ENCODE measurements at places on chromosomes 16 and 17.

DNA sequence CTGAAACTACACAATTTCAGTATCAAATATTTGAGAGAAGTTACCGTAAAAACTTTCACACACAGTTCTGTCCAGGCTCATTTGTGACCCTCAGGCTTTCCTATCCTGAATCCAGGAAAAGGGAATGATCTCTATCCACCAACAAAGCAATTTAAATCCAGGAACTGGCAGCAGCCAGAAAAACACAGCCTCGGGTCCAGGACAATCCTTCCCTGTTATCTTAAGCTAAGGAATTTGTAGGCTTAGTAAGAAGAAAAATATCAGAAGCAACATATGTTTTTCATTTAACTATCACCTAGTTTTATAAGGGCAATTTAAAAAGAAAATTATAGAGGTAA is 47.1 kb downstream of the TEX2 start:
- no peak for DNase-seq

GRCh38 chr17:28511858-28512461 is 5.8 kb downstream of the FOXN1 start:
- no peak for DNase-seq

- no peak for DNase-seq
Observed at GRCh38 chr17:34248511-34249024, 6.5 kb upstream of the CCL2 start.

DNA sequence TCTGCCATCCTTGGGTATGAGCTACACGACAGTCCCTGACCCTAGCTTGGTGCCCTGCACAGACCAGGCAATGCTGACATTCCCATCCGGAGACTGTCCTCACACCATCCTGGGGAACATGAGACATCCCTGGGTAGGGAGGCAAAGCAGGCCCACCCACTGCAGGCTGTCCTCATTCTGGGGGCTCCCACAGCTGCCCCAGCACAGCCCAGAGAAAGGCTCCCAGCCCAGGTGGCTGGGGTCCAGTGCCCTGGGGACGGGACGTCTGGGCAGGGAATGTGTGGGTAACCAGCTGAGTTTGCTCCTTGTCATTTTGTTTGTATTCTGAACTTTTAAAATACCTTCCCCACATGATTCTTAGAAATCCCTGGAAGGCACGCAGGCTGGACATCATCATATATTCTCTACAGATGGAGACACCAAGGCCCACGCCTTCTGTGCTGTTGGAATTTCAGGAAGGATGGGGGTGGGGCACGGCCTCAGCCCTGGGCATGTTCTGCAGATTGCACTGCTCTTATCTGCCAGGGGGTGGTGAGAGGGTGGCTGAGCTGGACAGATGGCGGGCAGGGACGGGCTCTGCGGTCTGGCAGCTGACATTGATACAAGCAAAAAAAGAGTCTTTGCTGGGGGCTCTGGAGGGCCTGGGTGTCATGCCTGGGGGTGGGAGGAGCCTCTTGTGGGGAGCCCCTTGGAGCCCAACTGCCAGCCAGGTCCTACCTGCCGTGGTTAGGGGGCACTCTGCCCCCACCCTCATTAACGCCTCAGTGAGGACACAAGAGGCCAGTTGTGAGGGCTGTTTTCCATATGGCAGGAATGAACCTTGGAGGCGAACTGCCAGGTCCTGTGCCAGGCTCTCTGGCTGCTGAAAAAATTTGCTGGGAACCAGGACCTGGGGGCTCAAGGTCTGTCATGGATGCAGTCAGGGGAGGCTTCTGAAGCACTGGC is 28.4 kb downstream of the LRRC75A start:
- no peak for DNase-seq

DNA sequence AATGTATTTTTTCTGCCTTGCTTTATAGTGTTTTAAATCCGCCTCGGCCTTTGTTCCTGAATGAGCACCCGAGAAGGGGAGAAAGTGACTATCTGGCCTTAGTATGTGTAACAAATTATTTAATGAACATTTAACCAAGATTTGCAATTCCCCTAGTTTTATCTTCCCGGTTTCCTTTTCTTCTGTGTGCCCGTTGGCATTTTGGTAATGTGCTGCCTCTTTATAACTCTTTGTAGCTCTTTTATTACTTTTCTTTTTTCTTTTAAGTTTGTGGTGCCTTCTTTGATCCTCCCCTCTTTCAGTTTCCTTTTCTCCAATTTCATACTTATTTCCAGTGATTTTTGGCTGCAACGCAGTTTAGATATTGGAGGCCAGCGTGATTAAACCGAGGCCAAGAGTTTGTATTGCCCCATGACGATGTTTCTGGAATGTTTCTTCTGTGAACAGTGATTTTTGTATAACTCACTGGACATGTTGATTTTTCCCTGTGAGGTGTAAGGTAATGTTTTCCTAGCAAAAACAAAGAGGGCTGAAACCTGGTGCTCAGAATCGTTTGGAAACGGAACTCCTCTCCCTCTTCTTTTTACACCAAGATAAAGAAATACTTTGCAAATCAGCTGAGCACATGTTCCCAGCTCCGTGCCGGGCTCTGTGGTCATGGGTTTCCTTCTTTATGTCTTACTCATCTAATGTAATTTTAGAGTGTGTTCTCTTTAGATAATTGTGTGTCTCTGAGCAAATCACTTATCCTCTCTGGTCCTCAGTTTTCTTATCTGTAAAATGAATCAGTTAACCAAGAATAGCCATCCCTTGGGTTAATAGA is 344.3 kb downstream of the WWOX start:
- DNase-seq = no peak

GRCh38 chr16:49967012-49967559 is 57.9 kb upstream of the CNEP1R1 start:
- DNase-seq = no peak

GRCh38 chr17:48444516-48445247 is 14.7 kb upstream of the SKAP1 start:
- DNase-seq = peak; percentile 70

- no peak for DNase-seq
Observed at GRCh38 chr16:85091522-85091910, 20.8 kb downstream of the CIBAR2 start.

GRCh38 chr17:73624496-73624988 is 19.7 kb downstream of the SDK2 start:
- DNase-seq = no peak

DNA sequence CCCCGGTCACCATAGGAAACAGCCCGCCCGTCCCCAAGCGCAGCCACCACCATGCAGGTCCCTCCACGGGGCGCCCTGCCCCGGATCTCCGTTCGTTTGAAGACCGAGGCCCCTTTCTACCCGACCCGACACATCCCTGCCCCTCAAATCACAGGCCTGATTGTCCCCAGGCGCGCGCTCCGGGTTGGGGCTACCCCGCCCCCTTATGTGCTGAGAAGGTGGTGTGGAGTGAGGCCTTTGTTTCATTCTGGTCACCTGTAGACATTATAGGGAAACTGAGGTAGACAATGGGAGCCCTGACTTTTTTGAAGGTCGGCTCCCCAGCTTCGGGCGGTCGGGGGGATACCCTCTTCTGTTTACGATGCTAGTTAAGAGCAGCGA is 763 bp upstream of the ACTG1 start:
- no peak for DNase-seq

DNA sequence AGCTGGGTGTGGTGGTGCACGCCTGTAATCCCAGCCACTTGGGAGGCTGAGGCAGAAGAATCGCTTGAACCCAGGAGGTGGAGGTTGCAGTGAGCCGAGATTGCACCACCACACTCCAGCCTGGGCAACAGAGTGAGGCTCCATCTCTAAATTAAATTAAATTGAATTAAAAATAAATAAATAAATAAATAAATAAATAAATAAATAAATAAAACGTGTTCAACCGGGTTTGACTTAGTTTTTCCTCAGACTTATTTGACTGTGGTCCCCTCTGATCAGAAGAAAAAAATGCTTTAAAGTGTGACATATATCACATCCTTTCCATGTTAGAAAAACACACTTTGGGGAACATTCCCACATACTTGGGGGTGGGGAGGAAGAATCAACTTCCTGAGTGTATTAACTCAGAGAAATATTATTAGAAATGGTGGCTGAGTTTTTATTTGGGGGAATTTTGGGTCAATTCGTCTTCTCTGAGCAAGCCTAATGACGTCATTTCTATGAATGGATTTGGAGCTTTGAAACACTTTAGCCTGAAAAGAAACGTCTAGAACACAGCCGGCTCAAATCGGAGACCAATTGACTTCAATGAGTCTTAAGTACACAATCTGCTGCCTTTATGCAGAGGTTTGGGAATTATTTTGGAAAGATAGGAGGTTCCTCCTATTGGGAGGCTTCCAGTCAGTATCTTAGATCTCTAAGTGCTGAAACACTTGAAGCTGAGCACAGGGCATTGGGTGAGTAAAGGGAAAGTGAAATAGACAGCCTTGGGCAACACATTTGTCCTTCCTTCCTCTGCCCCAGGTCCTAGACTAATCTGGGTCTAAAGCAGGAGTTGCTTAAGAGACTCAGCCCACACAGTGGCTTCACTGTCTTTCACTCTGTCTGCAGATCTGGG is 132.6 kb downstream of the PITPNC1 start:
- DNase-seq = no peak

GRCh38 chr16:896261-897199 is 74.3 kb downstream of the LMF1 start:
- DNase-seq = no peak

GRCh38 chr16:4049031-4049430 is 67.2 kb downstream of the ADCY9 start:
- no peak for DNase-seq

DNA sequence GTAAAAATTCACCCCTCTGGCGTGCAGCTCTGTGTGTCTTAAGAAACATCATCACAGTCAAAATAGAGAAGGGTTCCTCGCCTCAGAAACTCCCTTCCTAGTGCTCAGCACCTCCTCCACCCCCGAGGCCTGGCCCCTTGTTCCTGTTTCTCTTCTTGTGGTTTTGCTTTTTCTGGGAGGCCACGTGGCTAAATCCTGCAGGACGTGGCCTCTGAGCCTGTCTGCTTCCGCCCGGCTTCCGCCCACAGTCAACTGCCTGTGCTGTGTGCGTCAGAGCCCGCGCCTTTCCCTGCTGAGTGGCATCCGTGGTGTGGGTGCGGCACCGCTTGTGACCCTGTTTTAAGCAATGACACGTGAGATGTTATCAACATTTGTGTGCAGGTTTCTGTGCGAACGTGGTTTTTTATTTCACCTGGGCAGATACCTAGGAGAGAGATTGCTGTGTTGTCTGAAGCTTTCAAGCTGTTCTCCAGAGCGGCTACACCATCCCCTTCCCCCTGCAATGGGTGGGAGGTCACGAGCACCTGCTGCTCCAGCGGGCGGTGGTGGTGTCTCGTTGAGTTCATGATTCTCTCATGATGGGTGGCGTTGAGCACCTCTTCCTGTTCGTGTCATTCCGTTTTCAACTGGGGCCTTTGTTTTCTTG is 21.7 kb downstream of the ACSF3 start:
- peak; percentile 87 for DNase-seq

DNA sequence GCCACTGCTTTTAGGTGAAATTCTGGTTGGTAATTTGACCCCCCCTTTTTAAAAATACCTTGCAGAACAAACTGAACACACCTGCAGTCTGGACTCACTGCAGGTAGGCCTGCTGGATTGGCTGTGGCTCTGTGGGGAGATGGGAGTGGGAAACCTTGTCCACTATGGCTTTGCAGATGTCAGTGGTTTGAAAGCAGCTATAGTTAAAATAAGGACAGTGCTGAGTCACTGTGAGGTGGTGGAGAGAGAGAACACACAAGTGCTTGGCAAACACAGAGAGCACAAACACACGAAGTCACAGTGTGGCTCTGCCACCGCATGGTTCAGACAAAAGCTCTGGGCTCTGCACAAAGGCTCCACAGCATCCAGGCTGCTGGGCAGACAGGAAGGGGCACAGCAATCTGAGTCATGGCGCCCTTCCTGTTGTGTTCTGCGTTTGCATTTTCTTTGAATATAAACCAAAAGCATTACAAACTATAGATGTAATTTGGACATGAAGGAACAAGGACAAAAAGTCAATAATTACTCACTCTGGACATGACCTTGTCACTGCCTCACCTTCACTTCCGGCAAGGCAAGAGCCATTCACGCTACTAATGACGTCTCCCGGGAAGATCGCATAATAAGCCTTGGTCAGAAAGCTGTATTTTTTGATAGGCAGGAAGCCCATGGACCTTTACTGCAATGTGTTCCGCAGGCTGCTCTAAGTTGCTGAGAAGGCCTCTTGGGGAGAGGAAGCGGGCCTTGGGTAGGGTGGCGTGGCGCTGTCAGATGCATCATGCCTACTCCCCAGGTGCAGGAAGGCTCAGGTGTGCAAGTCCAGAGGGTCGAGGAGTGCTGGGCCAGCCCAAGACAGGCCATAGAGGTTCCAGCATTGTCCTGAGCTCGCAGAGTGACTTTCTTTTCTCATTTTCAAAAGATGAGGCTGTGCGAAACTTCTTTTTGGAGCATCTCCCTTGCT is 60.1 kb upstream of the MED9 start:
- DNase-seq = no peak

DNA sequence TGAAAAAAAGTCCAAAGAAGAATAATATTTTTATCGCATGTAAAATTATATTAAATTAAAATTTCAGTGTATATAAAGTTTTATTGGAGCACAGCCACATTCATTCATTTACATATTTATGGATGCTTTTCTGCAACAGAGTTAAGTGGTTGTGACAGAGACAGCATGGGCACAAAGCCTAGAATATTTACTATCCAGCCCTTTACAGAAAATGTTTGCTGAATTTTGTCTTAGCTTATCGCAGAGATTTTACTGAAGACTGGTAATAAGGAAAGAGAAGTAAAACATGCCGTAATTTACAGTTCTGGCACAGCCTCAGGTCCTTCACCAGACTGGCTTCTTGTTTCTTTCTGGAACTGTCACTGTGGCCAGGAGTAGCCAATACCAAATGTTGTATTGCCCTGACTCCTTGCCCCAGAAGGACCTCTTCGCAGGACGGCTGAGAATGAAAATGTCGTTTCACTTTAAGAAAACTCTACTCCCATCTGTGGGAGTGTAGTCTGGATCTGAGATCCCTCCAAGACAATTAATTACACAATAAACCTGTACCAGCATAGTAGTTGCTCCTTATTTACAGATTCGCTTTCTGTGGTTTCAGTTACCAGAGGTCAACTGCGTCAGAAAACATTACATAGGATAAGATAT is 94.9 kb upstream of the GOT2 start:
- DNase-seq = no peak

DNA sequence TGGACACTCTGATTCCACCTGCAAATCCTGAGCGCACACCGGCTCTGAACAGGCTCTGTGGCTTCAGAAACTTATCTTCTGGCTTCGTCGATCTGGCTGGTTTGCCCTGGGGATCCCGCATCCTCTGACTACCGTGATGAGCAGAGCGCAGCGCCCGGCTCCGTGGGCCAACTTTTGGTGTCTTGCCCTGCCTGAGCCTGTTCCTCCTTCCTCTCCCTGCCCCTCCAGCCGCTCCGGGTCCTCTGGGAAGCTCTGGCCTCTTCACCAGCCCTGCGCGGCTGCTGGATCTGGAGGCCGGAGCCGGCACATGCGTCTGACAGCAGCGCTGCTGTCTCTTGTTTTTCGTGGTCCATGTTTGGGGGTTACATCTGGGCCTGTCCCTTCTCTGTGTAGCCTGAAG is 65.6 kb downstream of the JPH3 start:
- DNase-seq = no peak

GRCh38 chr16:86986809-86987487 is 330.2 kb downstream of the C16orf95 start:
- no peak for DNase-seq
